ENCODE measurements at places on chromosomes 7 and 10.

- peak; percentile 41 for DNase-seq
Observed at GRCh38 chr7:34158368-34159153, 253.2 kb downstream of the BMPER start.

GRCh38 chr7:150374026-150374425 lies 5.1 kb upstream of the ZNF775 start:
- DNase-seq: no peak

DNA sequence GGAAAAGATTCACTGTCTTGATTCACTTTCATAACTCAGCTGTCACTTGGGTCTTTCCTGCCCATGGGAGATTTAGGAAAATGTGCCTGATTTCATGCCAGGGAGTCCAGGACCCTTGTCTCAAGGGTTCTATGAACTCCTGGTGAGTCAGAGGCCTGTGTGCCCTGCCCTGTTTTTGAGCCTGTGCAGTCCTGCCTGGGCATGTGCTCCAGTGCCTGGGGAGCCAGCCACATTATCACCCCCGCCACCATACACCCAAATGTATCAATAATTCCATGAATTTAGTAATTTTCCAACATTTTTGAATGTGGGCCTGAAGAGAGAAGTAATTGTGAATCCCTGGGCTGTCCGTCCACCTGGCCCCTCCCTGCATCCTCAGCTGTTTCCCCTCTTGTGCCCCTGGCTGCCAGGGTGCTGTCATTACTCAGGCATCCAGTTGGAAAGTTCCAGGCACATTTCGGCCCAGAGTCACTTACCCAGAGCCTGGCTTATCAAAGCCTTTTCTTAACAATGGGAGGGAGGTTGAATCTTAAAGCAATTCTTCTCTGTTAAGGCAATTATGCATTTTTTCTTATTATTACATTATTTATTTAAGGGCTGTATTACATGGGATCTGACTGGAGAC lies 287.8 kb upstream of the CDC14C start:
- peak; percentile 56 for DNase-seq

DNA sequence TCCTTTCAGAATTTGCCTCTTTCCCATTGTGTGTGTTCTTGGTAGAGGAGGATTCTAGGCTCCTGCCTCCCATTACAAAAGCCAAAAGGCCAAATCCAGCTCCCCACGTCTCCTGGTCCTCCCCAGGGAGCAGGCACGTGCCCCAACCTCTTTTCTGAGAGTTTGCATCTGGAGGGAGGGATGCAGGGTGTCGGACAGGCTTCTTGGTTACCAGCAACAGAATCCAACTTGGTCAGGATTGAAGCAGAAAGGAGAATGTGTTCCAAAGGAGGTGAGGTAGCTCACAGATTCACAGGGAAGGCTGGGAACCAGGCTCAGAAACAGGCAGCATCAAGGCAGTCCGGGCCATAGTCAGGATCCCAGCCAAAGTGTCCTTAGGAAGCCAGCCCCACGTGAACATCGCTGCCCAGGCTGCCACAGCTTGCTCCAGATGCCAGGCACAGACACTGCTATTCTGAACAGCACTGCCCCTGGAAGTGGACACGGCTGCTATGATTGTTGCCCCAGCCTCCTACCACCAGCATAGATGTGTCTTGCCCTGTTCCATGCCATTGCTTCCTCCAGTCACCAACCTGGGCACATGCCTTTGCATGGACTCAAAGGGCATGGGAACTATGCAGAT lies 264.2 kb upstream of the ZMIZ1 start:
- no peak for DNase-seq

GRCh38 chr7:1552200-1552599 lies 3.8 kb downstream of the TMEM184A start:
- DNase-seq: no peak

DNA sequence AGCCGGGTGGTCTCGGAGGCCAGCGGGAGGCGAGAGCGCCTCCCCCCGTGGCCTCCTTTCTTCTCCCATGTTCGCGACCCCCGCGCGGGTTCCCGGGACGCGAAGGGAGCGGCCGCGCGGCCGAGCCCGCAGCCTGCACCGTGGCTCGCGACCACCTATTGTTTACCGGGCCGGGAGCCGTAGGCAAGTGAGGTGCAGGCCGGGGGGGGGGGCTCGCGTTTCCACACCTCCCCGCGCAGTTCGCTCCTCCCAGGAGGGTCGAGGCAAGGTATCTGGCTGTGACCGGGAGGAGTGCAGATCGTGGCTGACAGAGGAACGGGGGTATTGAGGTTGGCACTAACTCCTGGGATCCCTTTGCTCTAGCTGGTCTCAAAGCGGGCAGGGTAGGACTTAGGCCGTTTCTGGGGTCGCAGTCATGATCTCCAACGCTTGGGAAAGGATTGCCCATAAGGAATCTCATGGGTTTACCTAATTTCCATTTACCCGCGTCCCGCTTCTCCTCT lies 734 bp downstream of the PTPN12 start:
- DNase-seq: peak; percentile 84

GRCh38 chr10:13717936-13718772 lies 131.4 kb downstream of the PRPF18 start:
- DNase-seq: no peak

- no peak for DNase-seq
Observed at GRCh38 chr7:66779669-66780409, 39.3 kb downstream of the RABGEF1 start.

Measured in NCI-H69 (cell line).